Activated naive CD8-positive, alpha-beta T cell treated with anti-CD3 and anti-CD28 coated beads, Interleukin-2, amount 50 U/mL, for 24 hours (primary cell): ENCODE measurements at places on chromosomes 7 and 10.
A peak's percentile ranks its signal among the peaks of the same experiment; 100 is the strongest.

GRCh38 chr7:129907122-129907736 lies 45.5 kb downstream of the UBE2H start:
- DNase-seq = no peak

- peak; percentile 12 for DNase-seq
These were observed 69.5 kb downstream of the TCERG1L start for GRCh38 chr10:131242007-131242406.

DNA sequence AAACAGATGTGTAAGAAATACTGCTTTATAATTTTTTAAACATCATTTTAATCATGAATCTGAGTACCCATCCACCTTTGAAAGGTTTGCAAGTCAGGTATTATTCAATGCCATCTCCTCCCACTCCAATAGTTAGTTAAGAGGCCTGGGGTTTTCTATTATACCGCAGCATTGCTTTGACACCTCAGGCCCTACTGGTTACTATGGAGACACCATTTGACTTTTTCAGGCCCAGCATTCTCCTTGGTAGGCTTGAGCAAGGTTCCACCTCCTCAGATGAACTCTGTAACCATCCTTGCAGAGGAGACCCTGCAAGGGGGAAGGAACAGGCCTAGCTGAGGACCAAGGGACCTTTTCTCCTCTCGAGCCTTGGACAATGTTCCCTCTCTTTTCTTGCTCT lies 326.9 kb upstream of the NPSR1 start:
- DNase-seq = no peak

DNA sequence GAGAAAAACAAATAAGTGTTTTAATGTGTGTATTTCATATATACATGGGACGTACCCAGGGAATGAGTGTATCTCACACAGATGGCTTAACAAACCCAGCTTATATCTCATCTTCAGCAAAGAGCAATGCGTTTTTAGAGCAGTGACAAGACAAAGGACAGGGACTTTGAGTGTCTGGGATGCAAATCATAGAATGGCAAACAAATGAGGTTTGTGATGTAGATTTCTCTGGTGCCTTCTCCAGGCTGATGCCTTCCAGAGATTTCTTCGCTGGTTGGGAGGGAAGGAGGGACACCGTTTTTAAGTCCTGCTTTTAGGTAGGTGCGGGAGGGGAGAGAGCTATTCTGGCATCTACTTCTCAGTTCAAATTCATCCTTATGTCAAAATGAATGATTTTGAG lies 16.6 kb downstream of the LANCL2 start:
- no peak for DNase-seq

DNA sequence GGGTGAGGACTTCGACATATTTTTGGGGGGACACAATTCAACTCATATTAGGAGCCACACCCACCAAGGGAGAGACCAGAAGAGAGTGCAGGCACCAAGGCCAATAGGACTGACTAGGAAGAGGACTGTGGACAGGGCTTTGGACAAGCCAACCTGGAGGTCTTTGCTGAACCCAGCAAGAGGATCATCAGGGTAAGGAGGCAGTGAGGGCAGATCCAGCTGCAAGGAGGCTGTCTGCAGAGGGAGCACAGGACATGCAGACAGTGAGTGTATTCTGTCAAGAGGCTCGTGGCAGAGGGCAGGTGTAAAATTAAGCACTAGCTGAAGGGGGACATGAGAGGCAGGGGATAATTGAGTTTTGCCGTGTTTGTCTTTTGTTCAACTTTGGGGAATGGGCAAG lies 83.4 kb upstream of the MGMT start:
- no peak for DNase-seq

DNA sequence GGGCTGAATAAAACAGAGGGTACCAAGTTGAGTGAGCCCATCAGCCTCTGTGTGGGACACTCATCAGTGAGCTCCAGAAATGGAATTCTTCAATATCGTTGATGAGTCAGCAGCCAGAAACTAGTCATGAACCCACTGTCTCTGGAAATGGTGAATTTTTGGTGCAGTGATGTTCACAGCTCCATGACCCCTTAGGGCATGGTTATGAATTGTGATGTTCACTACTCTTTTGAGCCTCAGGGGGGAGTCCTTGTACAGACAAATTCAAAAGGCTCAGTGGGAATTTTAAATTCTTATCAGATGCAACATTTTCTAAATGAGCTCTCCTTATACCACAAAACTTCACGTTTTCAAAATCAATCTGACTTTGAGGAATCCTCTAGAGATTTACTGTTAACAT lies 335.7 kb downstream of the PHTF2 start:
- DNase-seq = no peak

DNA sequence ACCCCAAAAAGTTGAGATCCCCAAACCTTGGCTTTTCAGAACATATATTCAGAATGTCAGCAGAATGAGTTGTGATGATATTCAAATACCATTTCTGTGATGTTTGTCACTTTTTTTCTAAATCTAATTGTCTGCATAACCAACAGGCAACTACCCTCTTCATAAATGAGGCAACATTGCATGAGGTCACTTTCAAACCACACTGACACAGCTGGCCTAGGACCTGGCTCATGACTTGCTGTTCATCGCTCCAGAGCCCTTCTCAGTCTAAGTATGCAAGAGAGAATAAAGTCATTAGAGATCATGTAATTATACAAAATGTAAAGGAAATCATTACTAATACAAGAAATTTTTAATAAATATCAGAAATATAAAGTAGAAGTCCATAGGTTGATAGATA lies 681.9 kb downstream of the GRM8 start:
- no peak for DNase-seq

- no peak for DNase-seq
These were observed 253.5 kb downstream of the PHTF2 start for GRCh38 chr7:78052112-78052511.

DNA sequence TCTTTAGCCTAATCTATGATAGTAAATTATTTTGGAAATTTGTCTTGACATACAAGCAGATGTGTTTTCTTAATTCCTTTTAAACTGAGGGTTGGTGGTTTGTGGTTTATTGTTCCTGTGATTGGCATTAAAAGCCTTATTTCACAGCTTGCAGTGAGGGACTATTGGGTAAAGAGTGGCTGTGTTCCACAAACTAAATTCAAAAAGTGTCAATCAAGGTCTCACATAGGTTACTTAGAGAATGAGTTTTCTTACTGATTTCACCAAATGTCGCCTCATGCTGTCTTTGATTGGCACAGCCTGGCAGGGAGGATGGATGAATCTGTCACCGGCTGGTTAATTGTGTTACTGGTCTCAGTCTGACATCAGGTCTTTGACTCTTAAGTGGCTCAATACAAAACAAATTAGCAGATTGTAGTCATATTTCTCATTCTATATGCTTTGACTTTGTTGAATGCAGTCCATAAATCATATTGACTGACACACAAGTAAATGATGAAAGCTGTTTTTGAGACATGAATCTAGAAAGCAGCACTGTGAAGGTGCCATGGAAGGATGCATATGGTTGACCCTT lies 66.8 kb upstream of the CYP26C1 start:
- DNase-seq = no peak

- peak; percentile 8 for DNase-seq
These were observed 11.5 kb upstream of the MALSU1 start for GRCh38 chr7:23287612-23288011.

DNA sequence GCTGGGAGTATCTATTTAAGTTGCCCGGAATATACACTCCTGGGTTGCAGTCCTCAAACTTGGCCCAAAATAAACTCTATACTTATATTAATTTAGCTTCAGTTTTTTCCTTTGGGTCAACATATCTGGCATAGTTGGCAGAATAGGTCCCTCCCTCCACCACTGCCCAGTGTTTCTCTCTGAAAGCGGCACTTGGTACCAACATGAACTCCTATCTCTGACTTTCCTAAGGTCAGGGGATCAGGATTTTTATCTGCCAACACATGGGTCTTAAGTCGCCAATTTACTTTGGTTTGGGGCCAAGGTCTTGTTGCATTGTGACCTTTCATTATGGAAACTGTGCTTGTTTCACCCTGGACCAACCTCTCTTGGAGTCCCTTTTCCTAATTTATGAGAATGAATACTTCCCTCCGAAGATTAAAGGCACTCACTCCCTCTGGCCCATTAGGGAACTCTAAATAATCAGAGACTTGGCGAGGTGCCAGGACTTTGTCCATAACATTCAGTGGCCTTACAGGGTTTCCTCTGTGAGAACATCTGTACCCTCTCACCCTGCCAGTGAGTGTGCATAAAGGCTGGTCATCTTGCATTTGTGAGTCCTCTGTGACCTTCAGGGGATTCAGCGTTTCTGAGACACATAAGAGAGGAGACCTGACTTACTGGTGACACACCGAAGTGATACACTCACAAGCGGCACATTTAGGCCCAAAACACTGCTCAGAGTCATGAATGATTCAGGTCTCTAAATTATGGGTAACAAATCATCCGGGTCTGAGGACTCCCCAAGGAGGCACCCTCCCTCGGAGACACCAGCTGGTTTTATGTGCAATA lies 19.7 kb upstream of the FKBP9 start:
- no peak for DNase-seq

DNA sequence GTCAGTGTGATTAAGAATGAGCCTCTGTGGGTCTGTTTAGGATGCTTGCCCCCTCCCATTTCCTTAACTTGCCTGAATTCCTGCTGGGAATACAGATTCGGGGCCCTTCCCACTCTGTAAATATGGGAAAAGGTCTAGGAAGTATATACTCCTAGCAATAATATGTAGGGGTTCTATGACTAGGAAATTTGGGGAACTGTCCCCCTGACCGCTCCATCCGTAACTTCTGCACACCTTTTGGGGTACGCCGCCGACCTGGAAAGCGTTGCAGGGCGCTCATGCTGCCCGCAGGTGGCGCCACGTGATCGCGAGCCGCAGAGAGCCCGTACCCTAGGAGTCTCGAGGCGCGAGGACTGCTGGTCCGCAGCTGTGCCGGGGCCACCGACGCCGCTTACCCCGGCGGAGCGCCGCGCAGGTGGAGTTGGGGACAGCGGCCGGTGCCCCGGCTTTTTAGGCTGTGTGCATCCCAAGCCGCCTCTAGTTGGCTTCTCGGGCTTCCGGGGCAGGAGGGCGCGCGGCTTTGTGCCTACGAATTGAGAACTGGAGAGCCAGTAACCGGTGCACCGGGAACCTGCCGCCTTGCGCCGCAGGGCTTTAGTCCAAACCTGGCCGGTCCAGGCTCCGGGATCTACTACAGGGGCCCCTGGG lies 656 bp upstream of the CNNM2 start:
- DNase-seq = peak; percentile 86

GRCh38 chr7:98165827-98166667 lies 45.2 kb upstream of the BHLHA15 start:
- peak; percentile 71 for DNase-seq

- DNase-seq = no peak
These were observed 100.1 kb downstream of the KLF6 start for GRCh38 chr10:3684891-3685290.

- DNase-seq = no peak
These were observed 257.6 kb upstream of the ZMIZ1 start for GRCh38 chr10:78811174-78811573.

GRCh38 chr10:63630931-63631680 lies 109.9 kb downstream of the REEP3 start:
- DNase-seq = no peak

- no peak for DNase-seq
These were observed 763 bp downstream of the PITX3 start for GRCh38 chr10:102240467-102241031.

DNA sequence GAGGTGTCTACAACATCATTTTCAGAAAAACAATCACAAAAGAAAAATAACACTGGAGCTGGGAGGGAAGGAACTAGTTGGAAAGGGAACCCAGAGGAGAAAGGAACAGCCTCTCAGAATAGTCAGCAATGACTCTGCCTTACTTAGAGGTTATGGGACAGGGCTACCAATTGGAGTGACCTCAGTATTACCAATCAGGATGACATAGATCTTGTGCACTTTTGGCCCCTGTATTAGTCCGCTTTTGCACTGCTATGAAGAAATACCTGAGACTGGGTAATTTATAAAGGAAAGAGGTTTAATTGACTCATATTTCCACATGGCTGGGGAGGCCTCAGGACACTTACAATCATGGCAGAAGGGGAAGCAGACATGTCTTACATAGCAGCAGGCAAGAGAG lies 99.7 kb upstream of the SDK1 start:
- no peak for DNase-seq

GRCh38 chr7:18194616-18195015 lies 167.0 kb upstream of the PRPS1L1 start:
- DNase-seq = no peak

DNA sequence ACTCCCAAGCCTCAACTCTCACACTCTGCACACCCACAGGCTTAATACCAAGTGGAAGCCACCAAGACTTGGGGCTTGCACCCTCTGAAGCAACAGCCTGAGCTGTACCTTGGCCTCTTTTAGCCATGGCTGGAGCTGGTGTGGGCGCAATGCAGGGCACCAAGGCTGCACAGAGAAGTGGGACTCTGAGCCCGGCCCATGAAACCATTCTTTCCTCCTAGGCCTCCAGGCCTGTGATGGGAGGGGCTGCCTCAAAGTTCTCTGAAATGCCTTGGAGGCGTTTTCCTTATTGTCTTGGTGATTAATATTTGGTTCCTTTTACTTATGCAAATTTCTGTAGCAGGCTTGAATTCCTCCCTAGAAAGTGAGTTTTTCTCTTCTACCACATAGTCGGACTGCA lies 276.6 kb downstream of the PAXIP1 start:
- DNase-seq = no peak

- DNase-seq = no peak
These were observed 57.2 kb upstream of the PITRM1 start for GRCh38 chr10:3229815-3230214.

DNA sequence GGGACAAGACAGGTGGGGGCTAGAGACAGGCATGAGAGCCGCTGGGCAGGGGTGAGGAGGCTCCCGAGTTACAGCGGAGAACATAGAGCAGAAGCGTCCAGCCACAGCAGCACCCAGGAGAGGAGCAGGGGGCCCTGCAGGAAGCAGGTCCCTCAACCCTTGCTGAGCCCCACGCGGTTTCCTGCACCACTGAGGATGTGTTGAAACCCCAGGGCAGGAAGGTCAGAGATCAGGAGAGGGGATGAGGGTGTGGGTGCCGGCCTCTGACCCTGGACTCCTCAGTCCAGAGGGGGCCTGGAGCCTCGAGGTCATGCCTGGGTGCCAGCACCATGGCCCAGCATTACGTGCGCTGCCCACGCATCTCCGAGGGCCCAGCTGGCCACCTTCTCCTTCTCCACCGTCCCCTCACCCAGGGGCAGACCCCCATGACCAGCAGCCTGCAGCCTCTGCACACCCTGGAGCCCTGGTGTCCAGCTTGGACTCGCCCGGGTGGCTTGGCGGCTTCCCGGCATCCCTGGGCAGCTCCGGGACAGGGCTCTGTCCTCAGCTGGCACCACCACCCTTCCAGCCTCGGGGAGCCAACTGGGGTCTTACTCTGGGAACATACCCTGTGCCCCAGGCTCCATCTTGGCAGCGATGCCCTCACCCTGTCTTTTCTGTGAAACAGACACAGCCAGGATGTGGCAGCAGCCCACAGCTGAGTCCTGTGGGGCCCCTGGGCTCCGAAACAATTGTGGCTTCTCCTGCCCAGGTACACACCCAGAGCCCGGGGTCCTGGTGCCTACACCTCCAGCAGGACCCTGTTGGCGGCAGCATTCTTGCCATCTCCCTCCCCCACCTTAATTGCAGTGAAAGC lies 52.0 kb downstream of the STK32C start:
- no peak for DNase-seq
